Stimulated activated CD4-positive, alpha-beta T cell treated with anti-CD3 and anti-CD28 coated beads, Interleukin-2, amount 100 ng/mL, for 4 hours (primary cell): ENCODE measurements at places on chromosomes 6 and 20.

DNA sequence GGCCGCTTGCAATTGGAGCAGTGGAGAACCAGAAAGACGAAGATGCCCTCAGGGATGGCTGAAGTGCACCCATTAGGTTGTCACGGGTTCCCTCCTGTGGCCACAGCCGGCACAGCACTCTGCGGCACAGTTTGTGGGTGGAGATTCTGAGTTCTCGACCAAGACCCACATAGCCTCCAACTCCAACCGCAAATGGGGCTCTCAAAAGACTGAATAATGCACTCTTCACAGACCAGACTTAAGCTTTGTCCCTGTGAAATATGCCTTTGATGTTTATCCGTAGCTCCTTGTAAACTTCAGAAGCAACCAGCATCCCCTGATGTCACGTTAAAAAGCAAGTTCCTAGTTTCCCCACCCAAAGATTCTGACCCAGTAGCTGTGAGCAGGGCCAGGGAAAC, 934 bp upstream of the CST9 start:
- peak; percentile 20 for DNase-seq

DNA sequence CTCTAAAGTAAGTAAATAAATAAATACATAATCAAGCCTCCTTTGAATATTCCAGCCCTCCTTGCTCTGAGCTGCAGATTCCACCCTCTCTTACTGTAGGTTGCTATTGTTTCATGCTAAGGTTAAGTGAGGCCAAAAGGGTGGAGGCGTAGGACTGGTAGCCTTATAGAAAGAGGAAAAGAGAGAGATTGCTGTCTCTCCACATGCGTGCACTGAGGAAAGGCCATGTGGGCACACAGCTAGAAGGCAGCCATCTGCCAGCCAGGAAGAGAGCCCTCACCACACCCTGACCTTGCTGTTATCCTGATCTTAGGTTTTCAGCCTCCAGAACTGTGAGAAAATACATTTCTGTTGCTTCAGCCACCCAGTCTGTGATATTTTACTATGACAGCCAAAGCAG, 87.4 kb upstream of the SHLD1 start:
- no peak for DNase-seq

DNA sequence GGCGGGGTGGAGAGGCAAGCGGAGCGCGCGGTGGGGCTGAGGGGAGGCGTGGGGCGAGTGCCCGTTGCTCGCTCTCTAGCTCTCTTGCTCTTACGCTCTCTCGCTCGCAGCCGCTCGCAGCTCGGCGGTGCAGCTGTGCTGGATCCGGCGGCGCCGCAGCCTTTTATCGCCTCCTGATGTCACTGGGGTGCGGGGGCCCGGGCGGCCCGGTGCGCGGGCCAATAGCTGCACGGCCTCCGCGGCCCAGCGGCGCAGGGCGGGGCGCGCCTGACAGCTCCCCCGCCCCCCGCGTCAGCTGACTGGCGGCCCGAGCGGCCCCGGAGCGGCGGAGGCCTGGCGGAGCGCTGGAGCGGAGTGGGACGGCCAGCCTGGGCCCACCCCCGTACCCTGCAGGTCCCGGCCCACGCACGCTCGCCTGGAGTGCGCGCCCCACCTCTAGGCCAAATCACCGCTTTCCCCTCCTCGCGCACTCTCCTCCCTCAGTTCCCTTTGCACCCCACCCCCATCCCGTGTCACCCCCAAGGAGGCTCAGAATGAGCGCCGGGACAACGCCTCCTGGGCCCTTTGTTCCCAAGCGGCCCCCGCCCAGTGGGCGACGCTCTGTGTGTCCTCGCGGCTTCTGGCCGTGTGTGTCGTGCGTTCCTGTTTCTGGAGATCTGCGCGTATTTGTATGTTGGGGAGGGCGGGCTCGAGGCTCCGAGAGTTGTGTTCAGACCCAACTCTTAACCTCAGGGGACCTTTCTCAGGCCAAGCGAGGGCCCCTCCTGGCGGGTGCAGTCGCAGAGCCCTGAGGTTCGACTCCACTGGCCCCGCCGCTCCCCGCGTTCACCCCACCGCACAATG, at the start of gene MAFB:
Gene MAFB (minus strand): TSS at position 137 of the 843 bp plus-strand sequence. CDS start 386 bp downstream, outside the sequence.
- DNase-seq: no peak

GRCh38 chr6:147057188-147057587, 147.0 kb upstream of the STXBP5 start:
- DNase-seq: no peak

DNA sequence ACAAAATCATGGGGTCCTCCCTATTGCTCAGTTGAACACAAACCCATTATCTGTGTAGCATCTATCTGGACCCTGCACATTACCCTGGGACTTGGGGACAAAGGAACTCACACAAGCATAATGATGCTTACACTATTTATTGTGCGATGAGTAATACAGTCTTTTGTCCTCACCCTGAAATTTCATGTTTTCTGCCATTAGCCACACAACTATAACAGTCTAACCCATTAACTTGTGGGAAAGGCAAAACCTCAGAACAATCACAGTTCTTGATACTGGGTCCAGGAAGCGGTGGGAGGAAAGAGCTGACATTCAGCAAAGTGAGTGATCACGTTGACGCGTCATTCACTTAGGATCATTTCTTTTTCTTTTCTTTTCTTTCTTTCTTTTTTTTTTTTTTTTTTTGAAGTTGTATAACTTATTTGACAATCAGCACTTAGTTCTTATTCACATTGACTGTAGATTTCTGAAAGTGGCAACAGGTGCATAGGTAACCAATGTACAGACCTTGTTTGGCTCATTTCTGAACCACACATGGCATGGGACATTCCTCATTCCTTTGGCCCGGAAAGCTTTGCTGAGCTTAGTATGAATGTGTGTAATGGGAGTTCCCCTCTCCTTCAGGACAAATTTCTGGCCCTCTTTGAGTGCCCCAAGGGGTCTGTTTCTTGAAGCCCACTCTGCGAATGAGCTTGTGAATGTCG, 94.8 kb upstream of the CNKSR3 start:
- peak; percentile 22 for DNase-seq

- DNase-seq: no peak
Measured at GRCh38 chr20:19830211-19830785, 72.2 kb downstream of the RIN2 start.

- no peak for DNase-seq
Measured at GRCh38 chr6:52990342-52990741, 4.7 kb downstream of the GSTA4 start.

DNA sequence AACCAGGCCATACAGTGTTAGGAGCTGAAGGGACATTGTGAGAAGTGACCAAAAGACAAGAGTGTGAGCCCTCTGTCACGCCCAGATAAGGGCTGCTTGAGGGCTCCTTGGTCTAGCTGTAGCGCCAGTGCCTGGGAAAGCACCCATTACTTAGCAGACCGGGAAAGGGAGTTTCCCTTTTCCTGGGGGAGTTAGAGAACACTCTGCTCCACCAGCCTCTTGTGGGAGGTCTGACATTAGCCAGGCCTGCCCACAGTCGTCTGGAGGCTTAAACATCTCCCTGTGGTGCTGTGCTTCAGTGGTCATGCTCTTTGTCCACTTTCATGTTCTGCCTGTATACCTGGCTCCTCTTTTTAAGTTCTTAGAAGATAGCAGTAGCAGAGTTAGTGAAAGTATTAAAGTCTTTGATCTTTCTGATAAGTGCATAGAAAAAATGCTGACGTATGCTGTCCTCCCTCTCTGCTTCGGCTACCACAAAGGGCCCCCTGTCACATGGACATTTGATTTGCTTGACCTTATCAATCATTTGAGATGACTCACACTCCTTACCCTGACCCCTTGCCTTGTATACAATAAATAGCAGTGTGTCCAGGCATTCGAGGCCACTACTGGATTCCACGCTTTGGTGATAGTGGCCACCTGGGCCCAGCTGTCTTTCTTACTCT, 201.5 kb upstream of the ECI2 start:
- no peak for DNase-seq

- no peak for DNase-seq
Measured at GRCh38 chr6:158684745-158685324, 35.0 kb downstream of the SYTL3 start.

GRCh38 chr6:14339711-14340584, 222.4 kb downstream of the CD83 start:
- no peak for DNase-seq
